Activated CD8-positive, alpha-beta memory T cell treated with anti-CD3 and anti-CD28 coated beads for 4 hours (primary cell): ENCODE measurements at places on chromosomes 5 and 9.

DNA sequence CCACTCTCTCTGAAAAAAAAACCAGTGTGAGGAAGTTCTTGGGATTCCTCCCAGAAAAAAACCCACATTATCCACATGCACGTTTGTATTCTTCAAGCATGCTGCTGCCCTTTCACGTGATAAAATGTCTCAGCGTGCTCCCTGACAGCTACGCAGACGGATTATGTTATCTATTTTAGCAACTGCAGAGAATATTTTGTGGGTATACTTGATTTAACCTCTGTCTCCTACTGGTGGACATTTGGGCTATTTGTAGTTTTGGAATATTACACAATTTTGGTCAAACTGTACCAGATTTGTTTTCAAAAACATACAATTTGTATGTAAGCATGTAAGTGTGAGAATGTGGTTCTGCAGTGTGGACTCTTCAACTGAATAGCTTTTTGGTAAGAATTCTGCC, 10.7 kb downstream of the PRRC2B start:
- DNase-seq = no peak

GRCh38 chr5:89047571-89047970, 164.6 kb upstream of the MEF2C start:
- no peak for DNase-seq

- DNase-seq = no peak
These were observed 164.2 kb downstream of the FGF1 start for GRCh38 chr5:142521706-142522105.

- DNase-seq = no peak
These were observed 21.7 kb downstream of the MED10 start for GRCh38 chr5:6356578-6357164.

GRCh38 chr9:99401680-99402504, 179.8 kb downstream of the SEC61B start:
- DNase-seq = no peak

DNA sequence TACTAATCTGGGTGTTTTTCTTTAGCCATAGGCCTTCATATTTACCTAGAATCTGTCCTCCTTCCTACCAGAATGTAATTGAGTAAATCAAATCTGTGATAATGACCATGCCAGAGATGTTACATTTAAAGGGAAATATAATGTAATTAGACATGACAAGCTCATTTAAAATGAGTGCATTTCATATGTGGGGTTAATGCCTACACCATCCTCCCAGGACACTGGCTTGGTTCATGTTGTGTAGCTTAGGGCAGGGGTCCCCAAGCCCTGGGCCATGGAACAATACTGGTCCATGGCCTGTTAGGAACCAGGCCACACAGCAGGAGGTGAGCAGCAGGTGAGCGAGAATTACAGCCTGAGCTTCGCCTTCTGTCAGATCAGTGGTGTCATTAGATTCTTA, 276.9 kb upstream of the DAP start:
- DNase-seq = no peak

- no peak for DNase-seq
These were observed 59.5 kb downstream of the FAM114A2 start for GRCh38 chr5:153979028-153979783.

GRCh38 chr5:620152-620551, 8.0 kb downstream of the CEP72 start:
- DNase-seq = no peak

GRCh38 chr9:124858330-124859046, 3.3 kb downstream of the RPL35 start:
- no peak for DNase-seq

- no peak for DNase-seq
These were observed 59.8 kb downstream of the IRF1 start for GRCh38 chr5:132430746-132431145.

DNA sequence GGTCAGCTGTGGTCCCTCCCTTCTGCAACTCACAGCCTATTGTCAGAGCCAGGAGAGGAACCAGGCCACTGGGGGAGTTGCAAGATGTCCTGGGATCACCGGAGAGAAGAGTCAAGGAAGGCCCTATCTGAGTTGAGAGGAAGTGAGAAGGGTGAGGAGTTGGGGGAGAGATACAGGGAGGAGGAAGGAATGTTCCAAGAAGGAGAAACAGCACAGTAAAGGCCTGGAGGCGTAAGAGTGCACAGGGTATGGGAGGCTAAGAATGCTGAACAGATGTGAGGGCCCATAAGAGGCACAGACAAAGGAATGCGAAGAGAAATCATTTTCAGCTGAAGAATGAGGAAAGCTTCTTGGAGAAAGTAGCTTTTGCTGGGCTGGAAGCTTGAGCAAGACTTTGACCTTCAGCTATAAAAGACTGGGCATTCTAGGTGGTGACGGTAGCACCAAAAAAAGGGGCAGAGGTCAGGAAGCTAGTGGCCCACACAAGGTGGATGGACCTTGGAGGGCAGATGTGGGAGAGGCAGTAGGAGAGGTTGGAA, 21.6 kb upstream of the CSF1R start:
- DNase-seq = no peak

- DNase-seq = no peak
These were observed 666.8 kb upstream of the GRAMD2B start for GRCh38 chr5:125756456-125756855.

DNA sequence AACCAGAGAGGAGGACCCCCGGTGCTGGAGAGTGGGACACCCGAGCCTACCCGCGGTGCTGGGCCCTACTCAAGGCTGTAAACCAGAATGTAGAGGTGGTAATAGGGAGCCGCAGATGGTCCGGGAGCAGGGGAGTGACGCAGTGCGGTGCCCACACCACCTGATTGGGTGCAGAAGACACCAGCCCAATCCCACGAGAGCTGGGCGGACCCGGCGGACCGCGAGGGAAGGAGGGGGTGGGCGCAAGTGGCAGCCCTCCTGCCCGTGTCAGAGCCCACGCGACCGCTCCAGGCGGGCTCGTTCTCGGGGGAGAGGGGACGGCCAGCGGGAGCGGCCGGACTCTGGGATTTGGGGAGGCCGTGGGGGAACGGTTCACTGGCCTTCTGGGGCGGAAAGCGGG, 71.2 kb downstream of the C9orf50 start:
- no peak for DNase-seq
